Stimulated activated CD8-positive, alpha-beta memory T cell treated with anti-CD3 and anti-CD28 coated beads, Interleukin-15, amount 100 ng/mL, for 48 hours (primary cell): ENCODE measurements at places on chromosomes 7 and 10.

DNA sequence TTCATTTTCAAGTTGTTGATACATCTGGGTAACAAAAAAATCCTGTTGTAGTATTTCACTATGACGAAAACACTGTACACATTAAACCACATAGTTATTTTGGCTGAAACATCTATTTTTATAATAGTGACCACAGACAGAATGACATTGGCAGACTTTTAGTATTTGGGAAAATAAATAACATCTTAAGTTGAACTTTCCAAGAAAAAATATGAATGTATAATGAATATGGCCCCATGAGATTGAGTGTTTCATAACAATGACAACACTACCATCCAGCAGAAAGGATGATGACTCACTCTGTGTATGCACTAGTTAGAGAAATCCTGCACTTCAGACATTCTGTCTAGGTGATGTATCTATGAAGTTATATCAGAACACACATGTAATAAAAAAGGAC, 118.1 kb downstream of the SEMA3D start:
- DNase-seq, result no peak

- DNase-seq, result no peak
These were observed 34.5 kb upstream of the CUX1 start for GRCh38 chr7:101782896-101783295.

- no peak for DNase-seq
These were observed 81.8 kb downstream of the DIP2C start for GRCh38 chr10:607545-608185.

- no peak for DNase-seq
These were observed 139.8 kb downstream of the ARHGAP22 start for GRCh38 chr10:48464871-48465736.

DNA sequence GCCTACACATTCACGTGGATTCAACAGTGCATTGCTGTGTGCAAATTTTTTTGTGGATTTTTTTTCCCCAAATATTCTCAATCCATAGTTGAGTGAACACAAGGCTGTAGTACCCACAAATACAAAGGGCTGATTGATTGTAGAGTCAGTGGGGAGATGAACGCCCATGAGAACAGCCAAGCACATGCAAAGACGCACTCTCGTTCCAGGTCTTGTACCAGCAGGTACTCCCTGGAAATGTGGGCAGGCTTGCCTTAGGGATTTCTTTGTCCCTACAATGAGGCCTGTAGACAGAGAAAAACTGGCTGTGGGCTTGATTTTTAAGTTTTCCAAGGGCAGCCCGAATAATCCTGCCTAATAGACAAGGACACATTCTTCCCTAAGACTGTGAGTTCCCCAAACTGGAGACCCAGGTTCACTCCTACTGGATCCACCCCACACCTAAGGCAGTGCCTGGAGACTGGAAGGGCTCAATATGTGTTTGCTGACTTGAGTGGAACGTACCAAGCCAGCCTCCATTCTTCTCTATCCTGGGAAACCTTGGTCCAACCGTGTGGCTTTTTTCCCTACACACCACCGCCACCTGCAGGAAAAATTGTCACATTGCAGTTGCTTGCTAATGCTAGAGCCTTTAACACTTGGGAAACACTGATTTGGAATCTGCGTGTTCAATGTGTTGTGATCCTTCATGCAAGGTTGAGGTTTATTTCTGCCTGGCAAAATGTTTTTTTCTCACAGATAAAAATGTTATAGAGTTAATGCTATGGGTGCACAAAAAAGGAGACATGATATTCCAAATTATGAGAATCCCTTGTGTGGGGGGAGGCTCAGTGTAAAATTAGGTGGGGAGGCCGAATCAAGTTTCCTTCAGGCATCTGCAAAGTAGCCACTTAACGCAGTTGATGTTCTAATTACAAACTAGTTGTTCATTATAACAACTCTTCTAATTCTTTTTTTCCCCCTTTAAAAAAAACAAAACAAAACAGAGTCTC, 49.3 kb downstream of the PPP1R17 start:
- DNase-seq, result no peak

GRCh38 chr7:2785071-2785500, 59.0 kb downstream of the GNA12 start:
- no peak for DNase-seq

- DNase-seq, result no peak
These were observed 49.0 kb upstream of the STK17A start for GRCh38 chr7:43533801-43534479.

- DNase-seq, result no peak
These were observed 123.8 kb downstream of the TEX36 start for GRCh38 chr10:125559210-125559609.

DNA sequence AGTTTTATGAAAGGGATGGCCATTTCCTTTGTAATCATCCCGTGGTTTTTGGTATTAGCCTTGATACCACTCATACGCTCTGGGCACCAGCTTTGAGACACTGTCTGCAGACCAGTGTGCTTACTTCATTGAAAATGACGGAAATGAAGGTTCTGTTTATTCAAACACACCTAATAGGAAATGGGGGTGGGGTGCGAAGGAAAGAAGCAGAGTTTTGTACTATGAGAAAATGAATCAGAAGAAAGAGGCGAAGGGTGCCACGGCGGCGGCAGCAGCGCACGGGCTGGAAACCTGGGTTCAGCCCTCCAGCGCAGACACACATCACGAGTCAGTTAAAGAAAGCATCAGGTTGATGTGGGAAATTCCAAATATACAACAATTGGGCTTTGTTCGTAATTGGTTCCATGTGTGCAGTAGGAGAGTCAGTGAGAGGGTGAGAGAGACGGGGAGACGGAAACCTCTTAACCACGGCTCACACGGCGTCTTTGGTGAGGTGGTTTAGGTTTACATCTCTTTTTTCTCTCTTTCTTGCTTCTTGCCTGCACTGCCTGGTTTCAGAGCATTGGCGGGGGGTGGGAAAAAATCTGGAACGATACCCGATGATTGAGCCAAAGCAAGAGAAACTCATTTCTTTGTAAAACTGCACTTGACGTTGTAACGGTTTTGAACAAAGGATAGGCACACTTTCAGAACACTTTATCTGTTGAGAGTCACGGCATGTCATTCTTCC, 321.2 kb downstream of the FRMD4A start:
- peak; percentile 56 for DNase-seq

- no peak for DNase-seq
These were observed 166.5 kb downstream of the PPP1R3A start for GRCh38 chr7:113752289-113752688.

DNA sequence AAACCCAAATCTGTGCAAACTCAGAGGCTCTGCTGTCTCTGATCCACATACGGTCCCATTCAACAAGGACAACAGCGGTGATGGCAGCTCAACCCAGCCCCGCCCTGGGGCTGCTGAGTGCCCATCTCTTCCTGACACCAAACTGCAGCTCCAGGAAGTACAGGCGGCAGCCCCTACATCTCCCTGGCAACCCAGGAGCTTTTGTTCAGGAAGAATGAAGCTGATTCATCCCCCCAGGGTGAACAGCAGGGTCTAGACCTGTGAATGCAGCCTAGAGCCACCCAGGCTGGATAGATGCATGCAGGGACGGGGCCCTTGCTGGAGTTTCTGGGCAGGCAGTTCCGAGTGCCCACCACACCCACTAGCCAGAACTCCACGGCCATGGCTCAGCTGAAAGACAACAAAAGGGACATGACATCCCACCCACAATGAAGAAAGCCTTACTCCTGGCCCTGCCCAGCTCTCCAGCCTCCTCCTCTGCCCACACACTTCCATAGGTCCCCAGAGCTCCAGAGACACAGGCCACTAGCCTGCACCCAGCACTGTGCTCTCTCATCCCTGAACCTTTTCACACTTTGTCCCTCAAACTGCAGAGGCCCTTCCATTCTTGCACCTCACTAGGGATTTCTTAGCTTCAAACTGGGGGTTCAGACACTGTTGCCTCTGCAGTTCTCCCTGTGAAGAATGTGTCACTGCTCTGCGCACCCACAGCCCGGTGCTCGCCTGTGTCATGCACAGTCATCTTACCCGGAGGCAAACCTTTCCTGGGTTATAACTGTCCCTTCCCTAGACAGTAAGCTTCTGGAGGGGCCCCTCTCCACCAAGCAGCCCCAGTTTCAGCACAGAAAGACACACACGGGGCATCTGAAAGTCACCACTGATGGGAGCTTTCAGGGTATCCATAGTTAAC, 99.1 kb downstream of the GRID1 start:
- DNase-seq, result no peak

DNA sequence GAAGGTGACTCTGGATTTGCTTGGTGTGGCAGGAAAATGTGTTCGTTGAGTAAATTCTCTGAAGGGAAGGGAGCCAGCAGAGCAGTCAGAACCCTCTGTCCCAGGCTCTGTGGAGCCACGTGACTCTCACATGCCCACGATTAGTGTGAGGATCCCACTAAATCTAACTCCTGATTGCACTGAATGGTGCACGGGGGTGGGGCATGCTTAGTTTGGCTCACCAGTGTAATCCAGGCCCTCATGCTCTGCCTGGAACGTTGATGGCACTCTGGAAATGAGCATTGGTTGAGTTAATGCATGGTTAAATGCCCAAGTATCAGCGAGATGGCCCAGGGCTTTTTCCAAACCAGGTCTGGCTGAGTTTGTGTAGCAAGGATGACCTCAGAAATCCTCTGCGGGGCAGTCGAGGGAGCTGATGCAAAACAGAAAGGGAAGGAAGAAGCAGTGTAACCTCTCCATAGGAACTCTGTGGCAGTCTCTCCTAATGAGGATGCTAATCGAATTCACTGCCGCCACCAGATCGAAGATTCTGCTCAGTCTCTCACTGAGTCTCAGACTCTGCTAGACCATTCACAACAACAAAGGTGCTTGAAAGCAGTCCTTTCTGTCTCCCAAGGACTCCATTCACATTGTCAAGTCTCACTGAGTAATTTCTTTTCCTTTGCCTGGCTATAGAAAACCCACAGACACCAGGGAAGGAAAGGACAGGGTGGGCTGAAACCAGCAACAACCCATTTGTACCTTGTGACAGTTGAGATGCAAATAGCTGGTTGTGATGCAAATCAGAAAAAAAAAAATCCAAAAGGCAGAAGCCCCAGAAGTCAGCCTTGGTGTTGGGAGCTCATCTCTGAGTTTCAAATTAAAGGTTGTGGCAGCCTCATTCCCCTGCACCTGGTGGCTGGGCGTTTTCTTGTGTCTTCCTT, 98.1 kb downstream of the C10orf105 start:
- DNase-seq, result no peak

GRCh38 chr10:5959581-5960069, 17.7 kb downstream of the IL15RA start:
- DNase-seq, result no peak

- no peak for DNase-seq
These were observed 20.5 kb upstream of the ZNF273 start for GRCh38 chr7:64882341-64883112.

GRCh38 chr7:29170781-29171180, 23.8 kb upstream of the CHN2 start:
- no peak for DNase-seq

DNA sequence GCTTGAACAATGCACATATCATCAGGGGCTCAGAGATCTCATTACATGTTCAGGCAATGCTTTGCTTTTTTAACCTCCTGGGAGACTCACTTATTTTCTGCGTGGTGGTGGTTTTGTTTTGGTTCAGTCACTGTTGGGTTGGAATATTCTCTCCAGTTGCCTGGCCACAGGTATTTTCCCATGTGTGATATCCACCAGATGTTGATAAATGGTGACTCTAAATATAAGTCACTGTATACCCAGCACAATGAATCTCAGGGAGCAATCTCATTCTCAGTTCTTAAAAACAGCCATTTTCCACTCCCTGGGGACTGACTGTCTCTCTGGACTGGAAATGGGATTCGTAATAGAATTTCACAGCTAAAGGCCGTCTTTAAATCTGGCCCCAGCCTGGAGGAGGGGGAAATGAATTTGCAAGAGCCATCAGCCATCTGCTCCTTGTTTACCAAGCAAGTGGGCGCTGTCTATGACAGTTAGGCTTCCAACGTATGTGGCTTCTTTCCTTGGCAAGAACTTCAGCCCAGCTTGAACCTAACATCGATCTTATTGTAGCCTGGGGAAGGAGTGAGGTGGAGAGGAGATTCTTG, 1106.2 kb downstream of the NRG3 start:
- no peak for DNase-seq

DNA sequence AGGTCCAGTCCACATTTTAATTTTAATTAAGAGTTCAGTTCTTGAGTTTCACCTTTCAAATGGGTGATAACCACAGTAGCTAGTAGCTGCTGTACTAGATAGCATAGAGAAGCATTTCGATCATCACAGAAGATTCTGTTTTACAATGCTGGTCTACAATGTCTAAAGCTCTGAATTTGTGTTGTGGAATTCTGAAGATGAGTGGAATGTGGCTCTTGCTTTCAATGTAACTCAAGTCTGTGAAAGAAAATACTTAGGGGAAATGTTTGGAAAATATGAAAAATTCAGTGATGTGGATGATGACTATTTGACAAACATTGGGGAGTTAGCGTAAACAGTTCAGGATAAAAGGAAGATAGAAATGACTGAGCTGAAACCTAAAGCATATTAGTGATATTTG, 139.4 kb downstream of the GNAT3 start:
- no peak for DNase-seq

- no peak for DNase-seq
These were observed 190.0 kb upstream of the MKI67 start for GRCh38 chr10:128316121-128316726.

- no peak for DNase-seq
These were observed 41.0 kb downstream of the CDK1 start for GRCh38 chr10:60819271-60819670.

DNA sequence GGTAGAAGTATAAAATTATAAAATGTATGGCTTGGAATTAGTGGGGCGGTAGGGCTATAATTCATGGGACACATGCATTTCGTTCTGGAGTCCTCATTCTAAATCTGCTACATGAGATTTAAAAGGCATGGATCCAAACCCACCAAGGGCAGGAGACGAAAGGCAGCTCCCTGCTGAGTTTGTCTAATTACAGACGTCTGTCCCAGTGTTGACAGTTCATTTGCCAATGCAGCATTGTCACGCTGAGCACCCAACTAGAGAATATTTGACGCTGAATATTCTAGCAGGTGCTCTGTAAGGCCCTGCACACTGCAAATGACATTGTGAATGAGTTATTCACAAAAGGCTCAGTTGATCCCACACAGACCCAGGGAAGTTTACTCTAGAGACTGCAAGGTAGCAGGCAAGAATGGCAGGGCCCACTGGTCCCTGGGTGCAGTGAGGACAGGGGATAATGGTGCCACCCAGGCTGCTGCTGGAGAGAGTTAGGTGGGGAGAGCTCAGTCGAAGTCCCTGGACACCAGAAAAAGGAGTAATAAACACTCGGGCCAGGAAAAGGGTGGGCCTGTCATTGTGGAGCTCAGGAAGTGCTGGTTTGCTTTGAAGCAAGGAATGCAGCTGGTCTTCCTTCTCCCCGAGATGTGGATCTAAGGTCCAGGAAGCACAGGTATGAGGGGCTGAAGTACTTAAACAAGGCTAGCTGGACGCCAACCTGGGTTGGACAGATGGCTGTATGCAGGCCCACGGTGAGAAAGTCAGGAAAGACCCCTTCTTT, 75.0 kb upstream of the JCAD start:
- DNase-seq, result no peak

DNA sequence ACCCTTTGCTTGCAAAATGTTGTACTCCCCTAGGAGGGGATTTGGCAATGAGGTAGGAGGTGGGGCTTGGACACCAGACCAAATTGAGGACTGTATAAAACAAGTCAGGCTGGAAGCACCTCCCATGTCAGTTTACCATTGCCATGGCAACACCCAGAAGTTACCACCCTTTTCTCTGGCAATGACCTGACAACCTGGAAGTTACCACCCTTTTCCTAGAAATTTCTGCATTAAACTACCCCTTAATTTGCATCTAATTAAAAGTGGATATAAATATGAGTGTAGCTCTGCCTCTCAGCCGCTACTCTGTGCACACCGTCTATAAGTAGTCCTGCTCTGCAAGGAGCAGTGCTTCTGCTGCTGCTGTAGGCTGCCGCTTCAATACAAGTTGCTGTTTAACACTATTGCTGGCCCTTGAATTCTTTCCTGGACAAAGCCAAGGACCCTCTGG, 7.8 kb upstream of the BLNK start:
- no peak for DNase-seq
